ENCODE measurements at places on chromosomes 11 and 22.

DNA sequence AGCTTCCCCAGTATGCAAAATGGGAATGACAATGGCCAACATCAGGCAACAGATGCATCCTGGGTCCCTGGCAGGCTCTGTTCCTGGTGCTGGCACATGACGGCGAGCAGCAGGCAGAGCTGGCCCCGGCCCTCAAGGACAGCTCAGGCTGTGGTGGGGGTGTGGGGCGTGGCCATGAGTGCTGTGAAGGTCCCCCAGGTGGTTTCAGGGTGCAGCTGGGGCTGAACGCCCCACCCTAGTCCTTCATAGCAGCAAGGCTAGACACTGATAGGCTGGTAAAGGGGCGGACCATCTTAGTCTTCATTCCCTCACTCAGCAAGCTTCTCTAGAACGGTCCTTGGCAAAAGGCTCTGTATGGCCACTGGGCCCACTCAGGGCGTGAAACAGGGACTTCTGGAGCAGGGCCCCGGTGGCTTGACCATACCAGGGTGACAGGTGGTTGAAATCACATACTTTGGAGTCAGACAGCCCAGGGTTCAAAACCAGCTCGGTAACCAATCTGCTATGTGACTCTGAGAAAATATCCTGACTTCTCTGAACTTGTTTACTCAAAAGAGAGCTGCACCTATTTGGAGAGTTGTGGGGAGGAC lies 15.1 kb downstream of the NPTXR start:
- DNase-seq: no peak

DNA sequence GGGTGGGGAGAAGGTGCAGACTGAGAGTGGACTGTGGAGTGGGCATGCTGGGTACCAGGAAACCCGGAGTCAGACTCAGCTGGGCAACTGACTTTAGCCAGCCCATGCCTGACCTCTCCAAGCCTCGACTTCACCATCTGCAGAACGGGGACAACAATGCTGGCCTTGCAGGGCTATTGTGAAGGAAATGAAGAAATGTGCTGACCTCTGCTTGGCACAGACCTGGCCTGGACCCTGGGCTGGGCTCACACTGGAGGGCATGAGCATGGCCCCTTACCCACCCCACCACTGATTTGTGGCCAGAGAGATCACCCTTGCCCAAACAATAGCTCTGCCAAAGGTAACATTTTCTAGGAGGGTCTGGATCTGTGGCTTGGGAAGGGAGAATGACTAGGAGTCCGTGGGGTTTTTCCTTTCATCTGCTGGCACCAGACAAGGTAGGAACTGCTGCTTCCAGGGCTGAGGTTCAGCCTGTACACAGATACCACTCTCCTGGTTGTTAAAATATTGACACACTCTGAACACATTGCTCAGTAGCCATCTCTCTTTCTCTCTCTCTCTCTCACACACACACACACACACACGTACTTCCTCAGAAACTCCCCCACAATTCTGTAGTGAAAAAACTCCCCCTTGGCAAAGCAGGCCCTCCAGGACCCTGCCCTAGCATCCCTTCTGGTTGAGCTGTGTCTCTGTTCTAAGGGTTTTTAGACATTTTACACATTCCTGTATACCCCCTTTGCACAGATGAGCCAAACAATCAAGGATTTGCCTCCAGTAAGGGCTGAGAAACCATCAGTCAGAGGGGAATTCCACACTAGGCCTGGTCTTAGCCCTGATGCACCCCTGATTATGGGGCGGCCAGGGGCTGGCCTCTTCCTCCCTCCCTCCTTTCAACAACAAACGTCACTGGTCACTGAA lies 1.0 kb downstream of the MOGAT2 start:
- no peak for DNase-seq

- no peak for DNase-seq
Observed at GRCh38 chr11:127800989-127801688, 786.2 kb downstream of the ETS1 start.

GRCh38 chr22:32803738-32804435 lies 2.4 kb downstream of the TIMP3 start:
- no peak for DNase-seq

DNA sequence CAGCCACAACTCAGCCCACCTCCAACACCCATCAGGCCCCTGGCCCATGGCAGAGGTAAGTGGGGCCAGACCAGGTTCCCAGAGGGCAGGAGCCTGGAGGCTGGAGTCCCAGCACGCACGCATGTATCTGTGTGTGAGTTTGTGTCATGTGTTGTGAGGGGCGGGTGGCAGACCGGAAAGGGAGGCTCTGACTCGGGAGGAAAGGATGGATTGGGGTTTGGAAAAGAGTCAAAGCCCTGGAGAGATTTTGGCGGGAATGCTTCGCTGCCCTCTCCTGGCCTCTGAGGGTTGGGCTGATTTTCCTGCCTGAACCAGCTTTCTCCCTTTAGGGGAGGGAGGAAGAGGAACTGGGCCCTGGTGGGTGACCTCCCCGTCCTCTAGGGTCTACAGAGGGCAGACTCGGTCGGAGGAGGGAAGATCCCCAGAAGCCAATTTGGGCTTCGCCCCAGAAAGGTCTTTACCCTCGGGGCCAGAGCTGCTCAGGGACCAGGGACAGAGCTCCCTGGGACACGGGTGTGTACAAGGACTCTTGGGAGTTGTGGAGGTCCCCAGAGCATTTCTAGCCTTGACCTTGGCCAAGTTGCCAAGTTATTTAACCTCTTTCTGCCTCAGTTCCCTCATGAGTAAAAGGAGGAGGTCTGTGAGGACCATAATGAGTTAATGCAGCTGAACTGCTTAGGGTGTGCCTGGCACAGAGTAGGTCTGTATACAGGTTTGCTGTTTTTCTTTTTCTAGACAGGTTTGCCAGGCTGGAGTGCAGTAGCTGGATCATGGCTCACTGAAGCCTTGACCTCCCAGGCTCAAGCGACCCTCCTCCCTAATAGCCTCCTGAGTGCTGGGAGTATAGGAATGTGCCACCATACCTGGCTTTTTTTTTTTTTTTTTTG lies 6.9 kb downstream of the C11orf68 start:
- DNase-seq: no peak

DNA sequence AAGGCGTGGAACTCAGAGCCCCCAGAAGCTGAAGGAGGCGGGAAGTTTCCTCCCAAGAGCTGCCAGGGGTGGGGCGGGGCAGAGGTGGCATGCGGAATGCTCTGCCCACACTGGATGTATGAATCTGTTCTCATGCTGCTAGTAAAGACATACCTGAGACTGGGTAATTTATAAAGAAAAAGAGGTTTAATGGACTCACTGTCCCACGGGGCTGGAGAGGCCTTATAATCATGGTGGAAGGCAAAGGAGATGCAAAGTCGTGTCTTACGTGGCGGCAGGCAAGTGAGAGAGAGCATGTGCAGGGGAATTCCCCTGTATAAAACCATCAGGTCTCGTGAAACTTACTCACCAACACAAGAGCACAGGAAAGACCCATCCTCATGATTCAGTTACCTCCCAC lies 57.6 kb downstream of the SMIM38 start:
- no peak for DNase-seq

DNA sequence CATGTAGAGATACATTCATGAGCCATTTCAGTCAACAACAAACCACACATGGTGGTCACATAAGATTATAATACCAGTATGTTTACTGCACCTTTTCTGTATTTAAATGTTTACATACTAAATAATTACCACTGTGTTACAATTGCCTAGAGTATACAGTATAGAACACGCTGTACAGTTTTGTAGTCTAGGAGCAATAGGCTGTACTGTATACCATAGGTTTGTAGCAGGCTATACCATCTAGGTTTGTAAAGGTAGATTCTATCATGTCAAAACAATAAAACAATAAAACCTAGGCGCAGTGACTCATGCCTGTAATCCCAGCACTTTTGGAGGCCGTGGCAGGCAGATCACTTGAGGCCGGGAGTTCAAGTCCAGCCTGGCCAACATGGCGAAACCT lies 1.1 kb downstream of the TRIM48 start:
- DNase-seq: no peak
